ENCODE measurements at places on chromosomes 2 and 18.

- DNase-seq, result no peak
Measured at GRCh38 chr18:27274901-27275300, 89.8 kb upstream of the CHST9 start.

DNA sequence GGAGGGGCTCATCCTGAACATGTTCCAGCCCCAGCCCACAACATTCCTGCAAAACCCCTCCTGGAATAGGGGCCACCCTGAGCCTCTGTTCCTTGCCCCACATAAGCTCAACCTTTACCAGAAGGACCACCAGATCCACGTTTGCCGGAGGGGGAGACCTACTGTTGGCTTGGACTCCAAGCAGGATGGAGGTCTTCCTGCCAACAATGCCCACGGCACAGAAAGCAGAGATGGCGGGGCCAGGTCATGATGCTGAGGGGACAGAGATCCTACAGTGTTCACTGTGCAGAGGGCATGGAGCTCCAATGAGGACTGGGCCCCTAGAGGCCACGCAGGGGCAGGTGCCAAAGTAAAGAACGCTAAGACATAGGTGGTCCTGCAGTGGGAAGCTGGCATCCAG is 98.5 kb upstream of the RAB6C start:
- no peak for DNase-seq

GRCh38 chr2:68987021-68987503 is 12.6 kb downstream of the GKN1 start:
- DNase-seq, result no peak

GRCh38 chr2:113831161-113831560 is 58.7 kb upstream of the ACTR3 start:
- no peak for DNase-seq

DNA sequence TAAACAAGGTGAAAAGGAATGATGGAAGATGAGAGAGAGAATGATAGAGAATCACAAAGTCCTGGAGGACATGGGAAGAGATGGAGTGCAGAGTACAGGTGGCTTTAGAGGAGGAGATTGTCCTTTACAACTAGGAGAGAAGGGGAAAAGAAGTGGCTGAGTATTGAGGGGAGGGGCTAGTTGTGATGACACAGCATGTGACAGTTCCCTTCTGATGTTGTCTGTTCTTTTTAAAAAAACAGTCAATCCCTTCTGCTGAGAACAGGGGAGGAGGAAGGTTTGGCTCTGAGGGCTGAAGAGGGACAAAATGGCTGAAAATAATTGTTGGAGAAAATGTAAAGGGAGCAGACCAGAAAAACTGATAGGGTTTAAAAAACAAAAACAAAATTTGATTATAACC is 44.0 kb downstream of the STEAP3 start:
- DNase-seq, result no peak

- no peak for DNase-seq
Measured at GRCh38 chr2:98405301-98405700, 39.4 kb upstream of the INPP4A start.

DNA sequence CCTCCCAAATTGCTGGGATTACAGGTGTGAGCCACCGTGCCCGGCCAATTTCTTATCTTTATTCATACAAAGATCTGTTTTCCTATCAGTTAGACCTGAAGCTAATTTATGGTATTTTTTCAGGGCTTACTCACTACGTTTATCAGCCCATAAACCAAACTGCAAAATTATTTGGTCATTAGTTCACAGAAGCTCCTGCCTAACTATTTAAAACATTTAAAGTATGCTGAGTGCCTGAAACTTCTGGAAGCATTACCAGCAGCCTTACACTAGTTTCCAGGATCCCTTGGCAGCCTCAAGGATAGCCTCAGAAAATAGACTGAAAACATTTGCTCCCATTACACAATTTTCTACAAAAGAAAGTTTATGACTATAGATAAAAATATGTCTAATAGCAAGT is 68.8 kb downstream of the GALNT13 start:
- no peak for DNase-seq

GRCh38 chr2:64657411-64657810 is 3.7 kb upstream of the SERTAD2 start:
- no peak for DNase-seq

DNA sequence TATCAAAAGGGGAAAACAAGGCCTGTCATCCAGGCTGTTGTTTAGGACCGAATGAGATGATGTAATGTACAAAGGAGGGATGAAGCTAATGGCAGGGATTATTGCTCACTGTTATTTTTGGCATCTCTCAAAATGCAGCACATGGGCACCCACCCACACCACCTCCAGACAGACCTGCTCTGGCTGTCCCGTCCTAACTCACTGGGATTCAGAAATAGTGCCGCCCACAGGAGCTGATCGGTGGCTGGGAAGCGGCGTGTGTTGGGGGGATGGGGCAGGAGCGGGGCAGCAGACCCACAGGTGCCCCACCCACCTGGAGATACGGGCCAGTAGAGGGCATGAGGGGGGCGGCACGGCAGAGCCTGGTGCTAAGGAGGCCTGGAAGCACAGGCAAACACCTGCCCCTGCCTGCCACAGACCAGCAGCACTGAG is 52.2 kb downstream of the CRACDL start:
- no peak for DNase-seq

GRCh38 chr2:112583497-112584133 is 794 bp upstream of the CHCHD5 start:
- DNase-seq, result peak; percentile 23

DNA sequence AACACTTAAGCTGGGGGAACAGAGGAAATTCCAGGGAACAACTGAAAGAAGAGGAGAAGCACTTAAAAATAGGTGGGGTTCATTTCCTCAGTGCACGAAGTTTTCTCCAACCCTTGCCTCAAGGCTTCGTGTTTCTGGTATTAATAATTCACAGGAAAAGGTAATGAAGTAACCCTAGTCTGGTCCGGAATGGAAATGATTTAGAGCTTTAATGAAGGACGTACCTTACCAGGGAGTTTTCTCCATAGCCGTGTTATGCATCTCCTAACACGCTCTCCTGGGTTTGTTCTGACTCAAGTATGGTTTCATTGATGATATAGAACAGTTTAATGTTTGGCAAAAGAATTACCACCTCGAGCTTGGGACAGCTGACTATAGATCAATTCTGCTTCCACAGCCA is 214.2 kb downstream of the MTX2 start:
- no peak for DNase-seq

DNA sequence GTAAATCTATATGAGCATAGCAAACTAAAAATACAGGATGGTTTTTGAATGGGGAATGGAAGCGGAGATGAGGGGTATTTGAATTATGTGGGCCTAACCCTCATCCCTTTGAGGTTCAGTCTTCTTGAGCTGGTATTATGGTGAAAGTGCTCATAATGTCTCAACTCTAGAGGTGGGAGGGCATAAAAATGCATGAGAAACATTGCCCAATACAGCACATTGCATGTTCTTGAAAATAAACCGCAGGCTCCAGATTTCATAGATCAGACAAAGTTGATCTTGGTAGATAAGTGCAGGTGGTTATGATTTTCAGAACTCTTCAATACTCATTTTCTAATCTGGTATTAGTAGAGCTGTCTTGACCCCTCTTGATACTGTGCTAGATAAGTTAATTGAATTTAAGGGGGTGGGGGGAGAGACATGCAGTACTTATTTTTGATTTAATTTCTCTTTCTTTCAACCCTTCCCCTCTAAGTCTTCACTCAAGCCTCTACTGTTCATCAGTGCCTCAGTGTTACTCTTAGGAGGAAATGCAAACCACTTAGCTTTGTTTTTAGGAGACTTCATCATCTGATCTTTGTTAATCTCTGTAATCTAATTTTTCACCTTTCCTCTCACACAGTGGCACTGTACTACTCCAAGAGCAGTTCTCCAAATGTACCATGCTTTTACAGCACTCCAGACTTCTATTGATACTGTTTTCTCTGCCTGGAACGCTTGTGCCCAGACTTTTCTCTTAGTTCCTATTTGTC is 22.2 kb downstream of the XRCC5 start:
- DNase-seq, result no peak

DNA sequence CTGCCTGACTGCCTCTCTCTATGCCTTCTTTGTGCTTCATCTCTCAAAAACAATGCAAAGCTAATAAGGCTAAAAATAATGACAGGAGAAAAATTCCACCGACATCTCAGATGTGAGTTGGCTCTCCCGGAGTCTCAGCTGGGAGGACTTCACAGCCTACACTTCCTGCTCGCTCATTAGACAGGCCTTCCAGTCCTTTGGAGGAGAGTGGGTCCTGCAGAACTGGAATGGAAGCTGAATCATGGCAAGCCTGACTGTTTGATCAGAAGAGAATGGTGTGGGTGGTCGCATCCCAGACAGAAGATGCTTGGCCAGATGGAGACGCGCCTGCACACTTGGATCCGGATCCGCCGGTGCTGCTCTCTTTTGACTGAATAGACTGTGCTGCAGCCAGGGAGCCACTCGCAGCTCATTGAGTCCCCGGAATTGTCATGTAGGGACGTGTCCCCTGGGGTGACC is 49.7 kb downstream of the TRIB2 start:
- no peak for DNase-seq

DNA sequence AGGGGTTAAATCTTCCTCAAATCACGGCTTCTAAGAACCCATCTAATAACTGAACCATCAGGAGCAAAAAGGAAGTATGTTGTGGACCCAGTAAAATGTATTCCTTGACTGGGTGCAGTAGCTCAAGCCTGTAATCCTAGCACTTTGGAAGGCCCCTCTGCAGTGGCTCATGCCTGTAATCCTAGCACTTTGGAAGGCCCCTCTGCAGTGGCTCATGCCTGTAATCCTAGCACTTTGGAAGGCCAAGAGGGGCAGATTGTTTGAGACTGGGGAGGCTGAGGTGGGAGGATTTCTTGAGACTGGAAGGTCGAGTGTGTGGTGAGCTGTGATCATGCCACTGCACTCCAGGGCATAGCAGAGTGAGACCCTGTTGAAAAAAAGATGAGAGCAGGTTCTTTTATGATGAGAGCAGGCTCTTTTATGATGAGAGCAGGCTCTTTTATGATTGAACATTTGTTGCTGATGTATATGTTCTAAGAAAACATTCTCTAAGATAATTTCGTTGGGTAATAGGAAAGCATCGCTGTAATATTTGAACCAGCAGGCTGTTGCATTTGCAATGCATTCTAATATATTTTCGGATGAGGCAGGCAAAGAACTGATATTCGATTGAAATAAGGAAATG is 3.5 kb upstream of the PARD6G start:
- DNase-seq, result no peak

GRCh38 chr18:45275367-45276113 is 339.7 kb upstream of the SLC14A2 start:
- DNase-seq, result no peak

DNA sequence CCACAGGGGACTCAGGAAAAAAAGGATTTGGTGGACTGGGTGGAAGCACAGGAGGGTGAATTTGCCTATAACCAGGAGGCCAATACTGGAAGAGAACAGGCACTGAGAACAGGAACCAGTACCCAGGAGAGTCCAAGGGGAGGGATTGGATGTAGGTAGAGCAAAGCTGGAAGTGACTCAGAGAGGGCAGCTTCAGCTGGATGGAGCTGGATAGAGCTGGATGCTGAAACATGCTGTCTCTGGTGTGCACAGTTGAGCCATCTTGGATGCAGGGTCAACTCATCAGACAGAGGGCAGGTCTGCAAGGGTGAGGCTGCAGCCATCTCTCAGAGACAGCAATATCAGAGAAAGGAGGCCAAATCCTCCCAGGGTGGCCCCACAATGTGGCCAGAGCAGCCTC is 134.0 kb downstream of the GALNT14 start:
- DNase-seq, result no peak

GRCh38 chr2:41283079-41283775 is 764.6 kb upstream of the PKDCC start:
- no peak for DNase-seq

DNA sequence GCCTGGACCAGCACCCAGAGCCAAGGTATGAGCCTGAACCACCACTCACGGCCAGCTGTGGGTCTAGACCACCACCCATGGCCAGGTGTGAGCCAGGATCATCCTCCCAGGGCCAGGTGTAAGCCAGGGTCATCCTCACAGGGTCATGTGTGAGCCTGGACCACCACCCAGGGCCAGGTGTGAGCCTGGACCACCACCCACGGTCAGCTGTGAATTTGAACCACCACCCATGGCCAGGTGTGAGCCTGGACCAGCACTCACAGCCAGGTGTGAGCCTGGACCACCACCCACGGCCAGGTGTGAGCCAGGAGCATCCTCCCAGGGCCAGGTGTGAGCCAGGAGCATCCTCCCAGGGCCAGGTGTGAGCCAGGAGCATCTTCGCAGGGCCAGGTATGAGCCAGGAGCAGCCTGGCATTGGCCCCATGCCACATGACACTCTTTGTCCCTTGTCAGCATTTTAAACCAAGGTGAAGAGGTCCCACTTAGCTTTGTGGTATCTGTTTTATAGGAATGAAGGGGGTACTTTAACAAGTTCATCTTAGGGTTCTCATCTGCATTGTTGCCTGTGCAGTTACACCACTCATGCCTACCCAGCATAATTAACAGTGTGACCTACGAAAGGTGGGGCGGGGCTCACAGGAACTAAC is 71.2 kb downstream of the AGAP1 start:
- no peak for DNase-seq

GRCh38 chr2:27756544-27757498 is 14.7 kb upstream of the MRPL33 start:
- no peak for DNase-seq

- DNase-seq, result no peak
Measured at GRCh38 chr2:65227020-65227455, 593 bp upstream of the ACTR2 start.

DNA sequence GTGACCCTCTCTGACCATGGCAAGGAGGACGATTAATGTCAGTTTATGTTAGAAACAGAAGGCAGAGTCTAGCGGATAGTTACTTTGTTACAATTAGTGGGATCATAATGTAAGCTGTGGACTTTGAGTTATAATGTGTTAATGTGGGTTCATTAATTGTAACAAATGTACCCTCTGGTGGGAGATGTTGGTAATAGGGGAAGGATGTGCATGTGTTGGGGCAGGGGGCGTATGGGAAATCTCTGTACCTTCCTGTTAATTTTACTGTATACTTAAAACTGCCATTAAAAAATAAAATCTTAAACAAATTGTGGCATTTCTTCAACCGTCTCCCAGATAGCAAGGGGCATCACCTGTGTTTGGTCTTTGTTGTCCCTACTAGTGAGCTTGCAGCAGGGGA is 4.8 kb downstream of the UBE2F start:
- no peak for DNase-seq

GRCh38 chr2:50491541-50492476 is 540.1 kb downstream of the NRXN1 start:
- DNase-seq, result no peak

DNA sequence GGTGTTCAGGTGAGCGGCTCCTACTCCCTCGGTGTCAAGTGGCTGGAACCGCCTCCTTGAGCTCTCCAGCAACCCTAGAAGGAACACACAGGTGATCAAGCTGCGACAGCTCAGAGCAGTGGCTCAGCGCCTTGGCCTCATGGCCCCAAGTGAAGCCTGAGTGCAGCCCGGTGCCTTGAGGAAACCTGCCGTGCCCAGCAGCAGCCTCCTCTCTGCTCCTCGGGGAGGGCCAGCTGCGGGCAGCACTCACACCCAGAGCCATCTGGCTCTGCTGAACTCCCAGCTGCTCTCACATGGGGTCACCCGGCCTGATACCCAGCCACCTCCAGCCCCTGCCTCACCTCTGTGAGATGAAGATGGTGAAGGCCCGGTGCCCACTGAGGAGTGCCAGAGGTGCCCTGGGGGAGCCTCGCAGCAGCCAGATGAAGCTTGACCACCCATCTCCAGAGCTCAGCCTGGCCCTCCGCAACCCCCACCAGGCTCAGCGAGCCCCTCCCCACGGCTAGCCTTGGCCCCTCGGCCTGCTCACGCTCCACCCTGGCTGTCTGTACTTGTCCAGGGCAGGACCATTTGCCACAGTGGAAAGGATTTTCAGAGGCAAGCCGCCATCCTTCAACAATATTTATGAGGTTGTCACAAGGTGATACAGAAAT is 70.6 kb upstream of the RAB6C start:
- no peak for DNase-seq

Measured in T-helper 17 cell (primary cell).